ENCODE measurements at places on chromosomes 6 and 20. TPM values are rescaled to one million over a fixed set of nuclear protein-coding genes. Genes with fewer than 3 reads are reported as not detected.
A peak's percentile ranks its signal among the peaks of the same experiment; 100 is the strongest.

DNA sequence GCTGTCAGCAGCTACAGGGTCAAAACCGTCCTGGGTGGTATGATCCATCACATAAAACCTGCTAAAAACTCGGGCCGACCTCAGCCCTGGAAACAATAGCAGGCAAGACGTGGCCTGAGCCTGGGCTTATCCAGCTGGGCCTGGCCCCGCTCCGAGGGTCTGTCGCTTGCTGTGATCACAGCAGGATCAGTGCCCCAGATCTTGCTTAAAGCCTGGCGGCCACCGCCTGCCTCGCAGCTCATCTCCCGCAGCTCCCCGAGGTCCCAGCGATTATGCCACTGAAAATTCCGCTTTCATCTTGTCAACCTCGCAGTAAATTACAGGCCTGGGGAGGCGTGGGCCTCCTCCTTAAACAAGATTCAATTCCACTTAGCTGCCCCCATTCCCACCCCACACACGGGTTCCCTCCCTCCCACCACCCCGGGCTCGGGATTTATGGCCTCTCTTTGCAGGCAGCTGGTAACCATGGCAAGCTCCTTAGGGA lies 40.1 kb downstream of the CDH22 start:
- peaks cover 65% of the 10 kb centered on the region for H3K27me3 ChIP-seq
- no peaks in the 10 kb centered on the region for H3K4me1 ChIP-seq
- DNase-seq: no peak
- no peak overlapping the region for H3K27ac ChIP-seq
- no peak overlapping the region for H3K4me3 ChIP-seq

DNA sequence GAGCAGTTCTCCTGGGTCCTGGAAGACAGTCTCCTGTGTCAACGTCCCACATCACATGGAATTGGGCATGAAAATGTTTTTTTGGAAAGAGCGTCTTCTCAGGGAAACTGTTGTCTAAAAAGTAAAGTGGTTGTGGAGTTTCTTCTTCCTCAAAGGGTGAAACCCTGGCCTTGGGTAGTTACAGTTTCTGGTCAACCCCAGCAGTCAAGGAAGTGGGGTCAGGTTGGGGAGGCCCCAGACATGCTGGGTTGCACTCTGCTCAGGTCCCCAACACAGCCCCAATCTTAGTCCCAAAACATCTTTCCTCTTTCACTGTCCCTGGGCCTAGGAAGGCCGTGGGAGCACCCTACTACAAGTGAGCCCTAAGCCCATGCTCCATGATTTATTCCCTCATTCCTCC lies 996 bp upstream of the NFKBIE start:
- DNase-seq: no peak
- H3K36me3 ChIP-seq: no peaks in the 10 kb centered on the region
- peak overlapping the region; percentile 77 for H3K27ac ChIP-seq
- H3K4me3 ChIP-seq: peak overlapping the region; percentile 57

DNA sequence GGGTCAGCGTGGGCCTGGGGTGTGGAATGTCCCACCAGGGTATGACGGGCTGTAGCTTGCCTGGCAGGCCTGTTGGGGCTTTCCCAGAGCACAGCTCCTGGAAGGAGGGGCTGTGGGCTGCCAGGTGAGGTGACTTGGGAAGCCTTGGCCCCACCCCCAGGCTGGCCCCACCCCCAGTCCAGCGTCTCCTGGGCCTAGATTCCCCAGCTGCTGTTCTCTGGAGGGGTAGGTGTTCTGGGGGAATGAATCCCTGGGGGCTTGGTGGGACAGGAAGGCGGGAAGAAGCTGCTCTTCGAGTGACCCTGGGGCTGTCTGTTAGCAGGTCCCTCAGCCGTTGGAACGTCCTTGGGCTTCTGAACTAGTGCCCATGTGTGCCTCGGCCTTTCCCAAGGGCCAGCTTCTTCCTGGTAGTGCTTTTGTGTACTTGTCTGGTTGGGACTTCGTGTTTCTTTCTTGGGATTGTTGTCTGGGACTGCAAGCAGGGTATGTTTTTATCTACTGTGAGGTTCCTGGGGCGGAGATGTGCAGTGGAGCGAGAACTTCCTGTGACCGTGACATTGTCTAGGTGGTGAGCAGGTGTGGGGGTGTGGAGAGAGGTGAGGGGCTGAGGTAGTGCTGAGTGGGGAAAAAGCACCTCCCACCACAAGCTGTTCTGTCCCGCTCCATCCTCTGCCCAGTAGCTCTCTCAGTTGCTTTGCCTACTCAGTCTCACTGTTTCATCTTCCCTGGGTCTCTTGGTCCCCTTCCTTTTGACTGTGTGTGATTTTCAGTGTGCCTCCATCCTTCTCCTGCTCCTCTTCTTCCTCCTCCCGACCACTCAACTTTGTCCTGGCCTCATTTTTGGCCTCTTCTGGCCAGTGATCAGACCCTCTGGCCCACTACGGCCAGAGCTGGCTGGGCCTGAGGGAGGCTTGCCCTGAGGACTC lies 1.3 kb upstream of the DDR1 start:
- H3K27me3 ChIP-seq: no peaks in the 10 kb centered on the region
- peak; percentile 58 for DNase-seq
- peak overlapping the region; percentile 98 for H3K27ac ChIP-seq
- H3K36me3 ChIP-seq: no peaks in the 10 kb centered on the region

- no peaks in the 10 kb centered on the region for H3K36me3 ChIP-seq
- H3K27me3 ChIP-seq: no peaks in the 10 kb centered on the region
- no peak overlapping the region for H3K27ac ChIP-seq
- H3K4me3 ChIP-seq: no peak overlapping the region
- H3K4me1 ChIP-seq: no peaks in the 10 kb centered on the region
- DNase-seq: no peak
Measured at GRCh38 chr20:46875059-46875458, 19.6 kb upstream of the EYA2 start.

- peaks cover 66% of the 10 kb centered on the region for H3K4me1 ChIP-seq
- DNase-seq: no peak
- H3K27me3 ChIP-seq: no peaks in the 10 kb centered on the region
- no peak overlapping the region for H3K4me3 ChIP-seq
- no peaks in the 10 kb centered on the region for H3K36me3 ChIP-seq
Measured at GRCh38 chr20:49590163-49591017, 22.5 kb upstream of the PTGIS start.

DNA sequence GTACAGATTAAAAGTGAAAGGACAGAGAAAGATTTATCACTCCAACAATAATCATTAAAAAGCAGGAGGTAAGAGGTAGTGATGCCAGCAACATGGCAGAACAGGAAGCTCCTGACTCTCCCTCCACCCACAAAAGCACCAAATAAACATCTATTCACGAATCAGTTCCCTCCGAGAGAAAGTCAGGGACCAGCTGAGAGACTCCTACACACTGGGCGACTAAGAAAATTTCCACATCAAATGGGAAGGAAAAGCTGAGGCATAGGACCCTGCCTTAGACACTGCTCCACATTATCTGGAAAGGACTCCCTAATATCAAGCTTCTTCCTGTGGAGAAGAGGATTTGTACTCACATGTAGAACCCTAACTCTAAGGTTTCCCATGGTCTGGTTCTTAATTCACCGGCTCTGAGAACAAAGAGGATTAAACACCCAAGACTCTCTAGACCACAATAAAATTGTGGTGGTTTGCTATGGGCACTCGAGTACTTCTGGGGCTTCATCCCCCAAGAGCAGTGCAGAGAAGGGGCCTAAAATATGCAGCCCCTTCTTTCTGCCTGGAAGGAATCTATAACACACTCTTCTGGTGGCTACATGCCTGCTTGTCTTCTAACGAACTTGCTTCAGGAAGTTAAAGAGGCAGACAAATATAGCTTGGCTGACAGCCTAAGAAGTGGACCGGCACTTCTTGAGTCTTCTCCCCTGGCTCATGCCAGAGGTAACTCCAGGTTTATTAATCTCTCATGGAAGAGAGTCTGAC lies 29.4 kb upstream of the ASF1A start:
- H3K4me3 ChIP-seq: no peak overlapping the region
- no peak overlapping the region for H3K27ac ChIP-seq
- no peaks in the 10 kb centered on the region for H3K4me1 ChIP-seq
- DNase-seq: no peak

DNA sequence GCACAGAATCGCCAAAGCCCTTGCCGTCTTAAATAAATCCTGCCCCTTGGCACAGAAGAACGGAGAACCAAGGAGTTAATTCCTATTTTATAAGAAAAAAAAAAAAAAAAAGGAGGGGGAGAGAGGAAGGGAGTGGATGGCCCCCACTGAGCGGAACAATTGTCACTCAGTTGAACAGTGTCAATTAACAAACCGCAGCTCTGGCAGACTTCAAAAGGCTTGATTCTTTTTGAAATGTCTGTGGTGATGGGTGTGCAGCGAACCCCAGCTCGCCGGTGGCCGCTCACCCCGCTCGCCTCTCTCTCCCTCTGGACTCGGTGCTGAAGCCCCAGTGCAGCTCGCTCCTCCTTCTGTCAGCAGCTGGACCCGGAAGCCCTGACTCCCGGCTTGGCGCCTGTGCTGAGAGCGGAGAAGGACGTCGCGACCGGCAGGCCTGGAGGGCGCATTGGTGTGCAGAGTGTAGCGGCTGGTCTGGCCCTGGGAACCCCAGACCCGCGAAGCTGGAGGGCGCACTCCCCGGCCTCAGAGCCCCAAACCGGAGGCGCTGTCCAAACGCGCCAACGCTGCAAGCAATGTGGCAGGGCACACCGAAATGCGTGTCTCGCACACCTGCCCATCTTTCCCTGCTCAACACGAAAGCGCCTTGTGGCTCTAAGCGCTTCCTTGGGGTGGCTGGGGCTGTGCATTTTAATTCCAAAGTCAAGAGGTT lies 3.4 kb downstream of the LINC00237 start:
- no peaks in the 10 kb centered on the region for H3K36me3 ChIP-seq
- H3K27me3 ChIP-seq: peaks cover 100% of the 10 kb centered on the region
- peaks cover 17% of the 10 kb centered on the region for H3K4me1 ChIP-seq
- no peak overlapping the region for H3K27ac ChIP-seq
- DNase-seq: peak; percentile 46

BTNL2 gene
- total RNA-seq: not detected

SNAP25 gene
- total RNA-seq: 4.8 TPM

SCRT2 gene
- total RNA-seq: not detected

Measured in mesothelial cell of epicardium (in vitro differentiated cells).